ENCODE measurements at places on chromosomes 16 and 17. TPM values are rescaled to one million over a fixed set of nuclear protein-coding genes. Genes with fewer than 3 reads are reported as not detected.

- DNase-seq: peak; percentile 75
Measured at GRCh38 chr17:80720610-80721577, 176.3 kb downstream of the RPTOR start.

GRCh38 chr16:75225092-75225491 is 6.3 kb downstream of the CTRB1 start:
- no peak for DNase-seq

DNA sequence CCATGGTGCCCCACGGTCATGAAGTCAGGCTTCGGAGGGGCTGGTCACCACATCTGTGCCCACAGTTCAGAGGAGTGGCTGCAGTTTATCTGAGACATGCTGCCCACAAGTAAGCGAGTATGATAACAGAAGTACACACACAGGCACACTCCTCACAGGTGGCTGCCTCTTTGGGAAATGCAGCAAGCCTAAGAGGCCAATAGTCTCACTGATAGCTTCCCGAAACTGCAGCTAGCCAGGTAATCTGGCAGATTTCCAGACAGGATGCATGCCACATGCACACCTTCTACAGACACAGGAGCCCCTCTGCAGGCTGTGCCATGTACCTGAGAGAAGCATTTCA is 12.6 kb upstream of the GFOD2 start:
- no peak for DNase-seq

DNA sequence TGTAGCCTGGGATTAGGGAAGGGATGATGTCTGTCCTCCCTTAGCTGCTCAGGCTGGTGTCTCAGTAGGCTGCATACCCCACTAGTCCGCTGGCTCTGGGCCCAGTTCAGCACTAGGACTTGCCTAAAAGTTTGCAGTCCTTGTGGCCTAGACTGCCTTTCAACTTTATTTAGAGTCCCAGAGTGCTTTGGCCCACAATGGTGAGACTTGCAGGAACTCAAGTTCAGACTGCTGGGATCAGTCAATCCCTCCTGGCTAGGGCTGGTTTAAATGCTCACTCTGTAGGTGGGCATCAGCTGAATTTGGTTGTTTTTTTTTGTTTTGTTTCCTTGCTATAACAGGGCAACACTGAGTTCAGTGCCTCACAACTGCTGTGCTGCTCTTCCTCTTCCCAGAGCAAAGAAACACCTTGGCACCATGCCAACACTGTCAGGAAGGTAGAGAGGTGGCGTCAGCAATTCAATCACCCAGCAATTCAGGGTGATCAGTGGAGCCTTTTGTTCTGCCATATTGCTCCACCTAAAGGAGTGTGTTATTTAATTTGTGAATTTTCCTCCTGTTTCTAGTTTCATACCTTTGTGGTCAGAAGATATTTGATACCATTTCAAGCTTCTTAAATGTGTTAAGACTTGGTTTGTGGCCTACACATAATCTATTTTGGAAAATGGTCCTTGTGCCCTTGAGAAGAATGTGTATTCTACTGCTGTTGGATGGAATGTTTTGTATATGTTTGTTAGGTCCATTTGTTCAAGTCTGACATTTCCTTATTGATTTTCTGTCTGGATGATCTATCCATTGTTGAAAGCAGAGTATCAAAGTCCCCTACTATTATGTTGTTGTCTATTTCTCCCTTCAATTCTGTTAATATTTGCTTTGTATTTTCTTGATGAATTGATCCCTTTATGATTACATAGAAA is 284.0 kb upstream of the PMFBP1 start:
- DNase-seq: no peak

GRCh38 chr17:47197821-47198220 is 8.7 kb upstream of the CDC27 start:
- DNase-seq: no peak

DNA sequence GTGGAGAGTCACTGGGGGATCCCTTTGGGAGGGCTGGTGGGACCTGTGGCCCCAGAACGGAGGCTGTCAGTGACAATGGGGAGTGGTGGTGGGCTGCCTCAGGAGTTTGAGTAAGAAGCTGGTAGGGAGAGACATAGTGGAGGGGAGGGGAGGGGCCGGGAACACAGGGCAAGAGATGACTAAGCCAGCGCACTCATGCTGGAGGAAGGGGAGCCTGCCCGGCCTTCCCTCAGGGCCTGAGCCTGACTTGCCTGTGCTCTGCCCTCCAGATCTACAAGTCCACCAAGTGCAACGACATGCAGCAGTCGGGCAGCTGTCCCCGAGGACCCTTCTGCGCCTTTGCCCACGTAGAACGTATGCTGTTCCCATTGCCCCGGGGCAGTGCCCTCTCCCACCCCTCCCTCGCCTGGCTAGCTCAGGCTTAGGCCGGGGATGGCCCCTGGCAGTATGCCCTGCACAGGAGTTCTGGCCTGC is 29.3 kb downstream of the UNC13D start:
- no peak for DNase-seq

DNA sequence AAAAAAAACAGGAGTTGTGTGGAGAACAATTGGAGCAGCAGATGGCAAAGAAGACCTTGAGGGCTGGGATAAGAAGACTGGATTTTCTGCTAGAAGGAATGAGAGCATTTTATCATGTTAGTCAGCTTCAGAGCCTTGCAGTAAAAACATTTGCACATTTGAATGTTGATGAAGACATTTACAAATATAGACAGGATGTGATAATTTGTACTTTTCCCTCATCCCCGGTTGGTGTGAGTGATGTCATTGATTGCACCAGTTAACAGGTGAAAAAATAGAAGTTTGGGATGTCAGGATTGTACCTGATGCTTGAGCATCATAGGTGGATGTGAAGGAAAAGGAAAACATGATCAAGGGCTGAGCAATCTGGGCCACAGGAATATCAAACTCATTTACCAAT is 22.6 kb upstream of the MAPK3 start:
- no peak for DNase-seq

DNA sequence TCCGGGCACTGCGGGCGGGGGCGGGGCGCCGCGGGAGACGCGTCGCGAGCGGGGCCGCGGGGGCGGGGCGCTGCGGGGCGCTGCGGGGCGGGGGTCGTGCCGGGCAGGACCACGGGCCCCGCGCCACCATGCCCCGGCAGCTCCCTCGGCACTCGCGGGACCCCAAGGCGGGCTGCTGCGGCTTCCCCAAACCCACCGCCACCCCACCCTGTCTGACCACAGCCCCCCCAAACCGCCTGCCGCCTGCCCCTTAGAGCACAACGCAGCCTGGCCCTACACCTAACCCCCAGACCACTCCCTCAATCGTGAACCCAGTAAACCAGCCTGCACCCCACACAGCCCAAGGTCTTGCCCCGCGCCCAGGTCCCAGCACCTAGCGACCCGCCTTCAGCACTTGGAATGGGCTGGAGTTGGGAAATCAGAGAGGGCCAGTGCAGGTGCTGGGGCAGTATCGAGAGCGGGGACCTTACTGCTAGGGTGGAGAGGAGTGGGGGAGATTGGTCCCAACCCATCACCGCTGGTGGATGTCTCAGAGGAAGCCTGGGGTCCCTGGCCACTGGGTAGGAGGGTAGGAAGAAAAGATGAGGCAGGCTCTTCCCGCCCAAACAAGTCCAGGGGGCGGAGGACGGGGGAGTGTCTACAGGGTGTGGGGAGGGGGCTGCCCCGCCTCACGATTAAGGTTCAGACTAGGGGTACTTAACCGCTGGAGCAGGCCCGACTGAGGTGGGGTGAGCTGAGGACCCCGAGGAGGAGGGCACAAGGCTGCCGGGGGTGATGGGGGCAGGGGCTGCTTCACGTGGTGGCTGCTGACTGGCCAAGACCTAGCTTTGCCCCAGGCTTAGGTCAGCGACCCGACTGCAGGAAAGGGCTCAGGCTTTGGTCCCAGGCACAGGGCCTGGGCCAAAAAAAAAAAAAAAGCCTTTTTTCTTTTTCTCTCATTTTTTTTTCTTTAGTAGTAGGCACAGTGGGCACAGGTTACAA is 539 bp upstream of the VAMP2 start:
- DNase-seq: peak; percentile 26

- DNase-seq: no peak
Measured at GRCh38 chr17:4590981-4591453, 6.7 kb downstream of the SMTNL2 start.

- DNase-seq: peak; percentile 35
Measured at GRCh38 chr17:18261146-18261515, 669 bp downstream of the MIEF2 start.

- DNase-seq: no peak
Measured at GRCh38 chr17:54408731-54409130, 491.9 kb upstream of the TOM1L1 start.

DNA sequence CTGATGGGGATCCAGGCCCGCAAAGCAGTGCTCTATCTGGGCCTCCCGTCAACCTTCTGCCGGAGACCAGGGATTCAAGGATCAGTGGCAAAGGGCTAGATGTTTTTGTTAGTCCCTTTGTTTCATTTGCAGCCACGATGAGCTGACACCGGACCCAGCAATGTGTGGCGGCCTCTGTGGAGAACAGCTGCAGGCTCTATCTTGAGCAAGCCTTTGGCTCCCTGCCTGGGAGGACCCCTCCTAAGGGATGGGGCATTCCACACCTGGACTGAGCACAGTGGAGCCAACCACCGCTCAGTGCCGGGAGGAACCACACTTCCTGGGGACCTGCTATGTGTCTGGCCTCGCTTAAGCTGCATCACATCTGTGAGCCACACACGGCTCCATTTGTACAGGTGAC is 215.8 kb downstream of the RBFOX3 start:
- no peak for DNase-seq

- DNase-seq: no peak
Measured at GRCh38 chr16:57652695-57653471, 15.2 kb upstream of the ADGRG3 start.

- no peak for DNase-seq
Measured at GRCh38 chr17:27349540-27350021, 55.7 kb downstream of the WSB1 start.

DNA sequence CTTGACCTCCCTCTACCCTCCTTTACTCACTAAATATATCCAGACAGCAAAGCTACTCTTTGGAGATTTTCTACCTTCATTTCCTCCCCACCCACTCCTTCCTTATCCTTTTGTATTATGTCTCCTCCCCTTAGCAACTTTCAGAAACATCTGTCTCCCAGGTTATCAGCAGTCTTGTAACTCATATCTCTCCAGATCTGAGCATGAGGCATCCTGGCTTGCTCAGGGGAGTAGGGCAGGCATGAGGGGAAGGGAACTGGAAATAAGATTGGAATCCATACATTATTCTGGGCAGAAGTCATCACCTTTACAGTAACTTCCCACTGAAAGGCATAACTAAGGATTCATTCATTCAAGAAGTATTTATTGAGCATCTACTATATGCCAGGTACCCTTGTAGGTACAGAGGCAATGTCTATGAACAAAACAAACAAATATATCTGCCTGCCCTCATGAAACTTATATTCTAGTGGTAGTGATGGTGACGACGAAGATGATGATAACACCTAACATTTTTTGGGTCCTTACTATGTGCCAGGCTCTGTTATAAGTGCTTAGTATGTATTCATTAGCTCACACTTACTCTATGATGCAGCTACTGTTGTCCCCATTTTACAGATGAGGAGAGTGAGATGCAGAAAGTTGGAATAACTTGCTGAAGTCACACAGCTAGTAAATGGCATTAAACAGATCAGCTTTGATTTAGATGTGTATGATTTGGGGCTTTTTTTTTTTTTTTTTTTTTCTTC is 123.9 kb upstream of the CACNG3 start:
- DNase-seq: no peak

DNA sequence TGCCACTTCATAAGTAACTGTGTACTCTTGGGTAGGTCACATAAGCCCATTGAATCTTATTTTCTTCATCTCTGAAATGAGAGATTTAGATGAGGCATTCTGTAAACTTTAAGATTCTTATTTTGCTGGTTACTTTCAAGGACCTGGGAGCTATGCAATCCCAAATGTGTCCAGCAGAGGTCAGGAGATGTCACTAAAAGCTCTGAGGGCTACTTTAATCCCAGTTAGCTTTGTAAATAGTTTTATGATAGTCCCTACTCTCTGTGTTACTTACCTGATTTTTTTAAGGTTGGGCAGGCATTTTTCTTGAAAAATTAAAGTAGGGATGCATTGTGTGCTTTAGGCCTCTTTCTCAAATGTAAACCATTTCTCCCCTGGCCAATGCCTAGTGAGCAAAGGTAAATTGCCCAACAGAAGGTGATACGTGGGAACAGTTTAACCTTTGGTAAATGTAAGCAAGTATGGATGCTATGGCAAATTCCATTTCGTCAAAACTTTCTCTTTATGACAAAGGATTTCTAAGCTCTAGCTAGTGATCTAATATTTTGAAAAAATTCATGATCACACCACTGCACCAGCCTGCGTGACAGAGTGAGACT is 57.1 kb upstream of the WSB1 start:
- DNase-seq: peak; percentile 77

- DNase-seq: no peak
Measured at GRCh38 chr16:55478827-55479429, at the start of gene MMP2. Gene MMP2 (plus strand): TSS chr16:55479198. CDS start chr16:55479480, 282 bp downstream.

DNA sequence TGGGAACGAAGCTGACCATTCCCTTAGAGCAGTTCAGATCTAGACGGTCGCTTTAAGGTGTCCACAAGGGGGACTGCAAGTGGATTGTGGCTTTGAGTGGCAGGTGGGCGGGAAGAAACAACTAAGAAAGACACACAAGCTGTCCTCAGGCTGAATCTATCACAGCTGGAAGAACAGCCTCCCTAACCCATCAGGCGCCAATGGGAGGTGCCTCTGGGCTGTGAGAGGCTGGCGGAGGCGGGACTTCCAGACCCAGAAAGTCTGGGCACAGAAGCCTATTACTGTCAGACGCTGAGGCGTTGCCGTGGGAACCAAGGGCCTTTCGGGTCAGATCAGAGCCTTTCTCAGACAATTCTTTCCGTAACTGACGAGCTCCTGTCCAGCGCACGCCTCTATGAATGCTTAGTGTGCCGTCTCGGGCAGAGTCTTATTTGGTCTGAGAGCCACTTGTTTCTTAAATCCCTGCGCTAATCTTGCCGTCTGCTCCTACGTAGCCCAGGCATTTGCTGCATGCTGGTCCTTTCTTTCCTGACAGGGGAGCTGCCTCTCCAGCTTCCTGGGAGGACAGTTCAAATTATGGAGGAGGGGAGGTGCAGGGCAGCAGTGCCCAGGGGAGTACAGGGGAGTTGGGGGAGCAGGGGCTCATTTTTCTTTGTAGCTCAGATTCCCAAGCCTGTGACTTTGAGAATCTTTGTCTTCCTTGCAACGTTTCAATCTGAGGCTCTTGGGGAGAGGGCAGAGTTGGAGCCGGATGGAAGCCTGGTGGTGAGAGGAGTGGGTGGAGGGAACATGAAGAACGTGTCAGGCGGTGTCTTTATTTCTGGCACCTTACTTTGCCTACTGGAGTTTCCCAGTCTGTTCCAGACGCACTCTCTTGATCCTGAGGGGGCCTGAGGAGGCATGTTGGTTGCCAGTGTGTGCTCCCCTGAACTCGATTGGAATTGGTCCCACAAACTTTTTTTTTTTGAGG is 618.7 kb downstream of the KCNJ18 start:
- no peak for DNase-seq

B4GALNT2 gene
- not detected for total RNA-seq

EPX gene
- total RNA-seq: not detected

SPN gene
- 357 TPM for total RNA-seq

CES1 gene
- 0.89 TPM for total RNA-seq

CDH5 gene
- not detected for total RNA-seq

CCT6B gene
- 2.0 TPM for total RNA-seq

TXNDC17 gene
- 49.0 TPM for total RNA-seq

LGALS9B gene
- 0.44 TPM for total RNA-seq

FLII gene
- 323 TPM for total RNA-seq

USP6 gene
- total RNA-seq: 0.05 TPM
